Stimulated activated CD4-positive, alpha-beta T cell treated with anti-CD3 and anti-CD28 coated beads, Interleukin-12 subunit alpha, Interleukin-12 subunit beta, amount 100 ng/mL, for 24 hours (primary cell): ENCODE measurements at places on chromosomes 2 and 18.

GRCh38 chr2:48112911-48113680, 206.8 kb upstream of the FBXO11 start:
- DNase-seq, result no peak

GRCh38 chr2:111007757-111008688, 112.7 kb upstream of the BCL2L11 start:
- DNase-seq, result no peak

- DNase-seq, result no peak
These were observed 108.4 kb downstream of the ZEB2 start for GRCh38 chr2:144411473-144411872.

- no peak for DNase-seq
These were observed 74.9 kb upstream of the TAF1B start for GRCh38 chr2:9768388-9768787.

DNA sequence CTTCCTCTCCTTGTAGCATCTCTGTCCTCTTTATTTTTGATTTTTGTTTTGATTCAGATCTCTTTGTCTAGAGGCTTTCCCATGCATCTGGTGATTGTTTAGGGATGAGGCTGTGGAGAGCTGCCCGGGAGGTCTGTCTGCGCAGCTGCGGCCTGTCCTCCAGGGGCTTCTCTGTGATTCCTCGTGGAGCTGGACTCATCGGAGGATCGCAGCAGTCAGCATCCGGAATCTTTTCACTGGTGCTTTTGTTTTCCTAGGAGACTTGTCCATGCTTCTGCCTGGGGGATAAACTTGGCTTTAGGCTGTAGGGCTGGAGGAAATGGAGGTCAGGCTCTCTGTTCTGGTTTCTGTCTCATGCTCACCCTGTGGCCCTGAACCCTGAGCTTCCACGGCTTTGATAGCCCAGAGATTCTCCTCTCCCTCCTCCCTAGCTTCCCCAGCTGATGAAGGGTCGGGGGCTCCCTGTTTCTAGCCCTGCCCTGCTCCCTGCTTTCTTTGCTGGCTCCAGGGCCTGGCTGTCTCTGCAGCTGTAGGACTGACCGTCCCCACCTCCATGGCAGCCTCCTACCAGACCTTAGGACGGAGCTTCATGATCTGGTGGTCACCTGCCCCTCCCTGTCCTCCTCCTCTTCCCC, 35.5 kb downstream of the ZNF532 start:
- DNase-seq, result no peak

- DNase-seq, result no peak
These were observed 235.6 kb upstream of the EPHA4 start for GRCh38 chr2:221807706-221808105.

DNA sequence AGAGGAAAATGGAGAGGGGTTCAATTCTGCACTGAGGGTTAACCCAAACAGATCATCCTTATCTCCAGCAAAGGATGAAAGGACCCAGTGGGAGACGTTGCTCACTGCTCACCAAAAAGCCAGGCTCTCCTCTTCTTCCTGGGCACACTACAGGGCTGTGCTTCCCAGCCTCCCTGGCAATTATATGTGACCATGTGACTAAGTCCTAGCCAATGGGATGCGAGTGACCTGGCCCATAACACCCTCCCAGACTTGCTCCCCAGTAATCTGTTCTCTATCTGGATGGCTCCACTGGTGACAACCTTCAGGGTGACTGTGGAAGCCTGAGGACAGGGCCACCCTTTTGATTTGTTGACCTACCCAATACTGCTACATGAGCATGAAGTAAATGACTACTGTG, 10.9 kb upstream of the PRKCE start:
- DNase-seq, result no peak

DNA sequence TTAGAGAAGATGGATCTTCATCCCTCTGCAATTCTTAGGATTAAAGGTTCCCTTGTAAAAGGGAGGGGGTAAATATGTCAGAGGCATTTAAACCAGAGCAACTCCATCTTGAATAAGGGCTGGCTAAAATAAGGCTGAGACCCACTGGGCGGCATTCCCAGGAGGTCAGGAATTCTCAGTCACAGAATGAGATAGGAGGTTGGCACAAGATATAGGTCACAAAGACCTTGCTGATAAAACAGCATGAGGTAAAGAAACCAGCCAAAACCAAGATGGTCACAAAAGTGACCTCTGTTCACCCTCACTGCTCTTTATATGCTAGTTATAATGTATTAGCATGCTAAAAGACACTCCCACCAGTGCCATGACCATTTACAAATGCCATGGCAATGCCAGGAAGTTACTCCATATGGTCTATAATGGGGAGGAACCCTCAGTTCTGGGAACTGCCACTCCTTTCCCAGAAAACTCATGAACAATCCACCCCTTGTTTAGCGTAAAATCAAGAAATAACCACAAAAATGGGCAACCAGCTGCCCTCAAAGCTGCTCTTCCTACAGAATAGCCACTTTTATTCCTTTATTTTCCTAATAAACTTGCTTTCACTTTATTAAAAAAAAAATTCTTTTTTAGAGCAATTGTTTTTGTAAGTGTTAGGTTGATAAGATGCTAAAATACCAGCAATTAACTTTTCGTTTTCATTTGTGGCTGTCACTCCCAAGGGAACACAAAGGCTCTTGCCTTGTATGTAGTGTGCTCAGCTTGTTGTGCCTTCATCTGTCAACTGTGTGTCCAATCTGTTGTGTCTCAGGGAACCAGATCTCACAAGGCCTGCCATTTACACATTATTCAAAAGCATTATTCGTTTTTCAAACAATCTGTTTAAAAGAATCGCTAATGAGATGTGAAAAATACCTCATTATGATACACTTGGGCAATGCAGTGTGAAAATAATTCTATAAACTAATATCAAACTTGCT, 205.2 kb upstream of the RGPD4 start:
- DNase-seq, result no peak

DNA sequence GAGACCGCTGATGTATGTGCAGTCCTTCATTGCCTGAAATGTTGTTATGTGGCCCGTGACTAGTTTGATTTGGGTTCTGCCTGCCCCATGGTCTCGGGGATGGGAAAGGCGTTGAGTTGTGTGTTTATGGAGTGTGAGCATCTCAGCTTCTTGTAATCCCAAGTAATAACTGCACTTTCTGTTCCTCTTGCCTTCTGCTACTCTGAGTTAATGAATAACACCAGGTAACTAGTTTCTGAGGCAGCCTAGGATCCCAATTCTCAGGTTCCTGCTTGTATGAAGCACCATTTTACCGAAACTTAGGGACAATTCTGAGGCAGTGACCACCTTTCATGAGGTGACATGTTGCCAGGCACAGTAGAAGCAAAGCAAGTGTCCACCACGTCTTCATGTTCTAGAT, 170.0 kb downstream of the ALK start:
- DNase-seq, result no peak

GRCh38 chr2:25204190-25204838, 35.9 kb upstream of the POMC start:
- DNase-seq, result no peak

GRCh38 chr2:33131749-33132148, 185.0 kb downstream of the LTBP1 start:
- no peak for DNase-seq

DNA sequence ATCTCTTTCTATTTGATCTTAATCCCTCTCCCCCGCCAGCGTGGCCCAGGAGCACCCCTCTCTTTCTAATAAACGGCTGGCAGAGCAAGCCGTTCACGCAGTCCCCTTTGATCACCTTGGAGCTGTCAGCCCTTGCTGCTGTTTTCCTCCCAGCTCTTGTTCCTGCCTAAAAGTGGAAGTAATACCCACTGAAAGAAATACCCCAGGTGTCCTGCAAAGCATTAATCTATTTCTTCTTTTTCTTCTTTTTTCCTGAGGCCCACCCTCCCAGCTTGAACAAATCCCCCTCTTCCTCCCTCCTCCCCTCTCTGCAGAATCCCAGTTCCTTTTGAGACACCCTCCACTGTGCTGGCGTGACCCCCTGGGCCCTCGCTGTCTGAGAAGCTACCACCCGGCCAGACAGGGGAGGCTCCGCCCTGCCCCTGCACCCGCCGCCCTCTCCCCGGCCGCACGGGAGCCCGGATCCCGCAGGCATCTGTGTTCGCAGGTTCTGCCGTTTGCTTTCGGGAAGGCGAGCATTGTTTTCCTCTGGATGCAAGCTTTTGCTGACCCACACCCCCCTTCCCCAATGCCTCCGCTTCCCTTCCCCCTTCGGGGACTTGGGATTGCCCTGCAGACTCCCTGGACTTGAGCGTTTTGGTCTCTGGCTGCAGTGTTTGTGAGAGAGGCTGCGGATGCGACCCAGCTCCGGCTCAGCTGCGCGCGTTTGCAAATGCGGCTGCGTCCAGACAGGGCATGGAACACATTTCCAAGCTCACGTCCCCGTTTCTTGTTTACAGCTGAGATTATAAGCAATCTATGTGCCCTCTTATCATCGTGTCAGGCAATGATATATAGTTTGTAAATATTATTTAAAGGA, 631.5 kb downstream of the NYAP2 start:
- no peak for DNase-seq

GRCh38 chr18:71471963-71472725, 1072.0 kb downstream of the CBLN2 start:
- no peak for DNase-seq

- DNase-seq, result no peak
These were observed 130.5 kb upstream of the MGAT5 start for GRCh38 chr2:134123332-134123731.

GRCh38 chr2:6692819-6693218, 172.9 kb downstream of the CMPK2 start:
- no peak for DNase-seq

- no peak for DNase-seq
These were observed 8.5 kb upstream of the ST8SIA3 start for GRCh38 chr18:57343833-57344232.

DNA sequence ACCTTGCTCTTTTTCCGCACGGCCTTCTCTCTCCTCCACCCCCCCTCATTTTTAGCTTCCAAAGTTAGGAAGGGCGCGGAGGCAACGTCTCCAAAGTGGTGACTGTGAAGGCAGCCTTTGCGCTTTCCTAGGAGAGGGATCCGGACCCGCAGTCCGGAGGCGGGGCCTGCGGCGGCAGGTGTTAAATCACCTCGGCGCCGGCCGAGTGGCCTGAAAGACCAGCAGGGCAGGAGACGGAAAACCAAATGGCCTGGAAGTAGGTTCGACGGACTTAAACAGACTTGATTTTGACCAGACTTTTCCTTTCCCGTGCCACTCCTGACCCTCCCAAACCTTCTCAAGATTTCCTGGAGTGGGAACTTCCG, 615 bp downstream of the GORASP2 start:
- DNase-seq, result peak; percentile 29

GRCh38 chr2:234565842-234566619, 69.2 kb upstream of the ARL4C start:
- DNase-seq, result no peak

- no peak for DNase-seq
These were observed 472.7 kb downstream of the CMPK2 start for GRCh38 chr2:6392966-6393365.

DNA sequence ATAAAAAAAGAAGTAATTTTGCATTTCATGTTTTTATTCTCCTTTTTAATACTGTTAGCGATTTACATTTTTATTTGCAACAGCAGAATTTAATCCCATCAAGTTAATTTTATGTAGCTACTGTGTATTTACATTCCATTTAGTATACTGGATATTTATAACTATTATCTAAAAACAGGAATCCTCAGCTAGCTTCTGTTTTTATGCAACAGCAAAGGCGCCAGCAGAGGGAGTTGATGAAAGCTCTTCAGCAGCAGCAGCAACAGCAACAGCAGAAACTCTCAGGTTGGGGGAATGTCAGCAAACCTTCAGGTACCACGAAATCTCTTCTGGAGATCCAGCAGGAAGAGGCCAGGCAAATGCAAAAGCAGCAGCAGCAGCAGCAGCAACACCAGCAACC, 26.2 kb upstream of the SNORC start:
- no peak for DNase-seq

DNA sequence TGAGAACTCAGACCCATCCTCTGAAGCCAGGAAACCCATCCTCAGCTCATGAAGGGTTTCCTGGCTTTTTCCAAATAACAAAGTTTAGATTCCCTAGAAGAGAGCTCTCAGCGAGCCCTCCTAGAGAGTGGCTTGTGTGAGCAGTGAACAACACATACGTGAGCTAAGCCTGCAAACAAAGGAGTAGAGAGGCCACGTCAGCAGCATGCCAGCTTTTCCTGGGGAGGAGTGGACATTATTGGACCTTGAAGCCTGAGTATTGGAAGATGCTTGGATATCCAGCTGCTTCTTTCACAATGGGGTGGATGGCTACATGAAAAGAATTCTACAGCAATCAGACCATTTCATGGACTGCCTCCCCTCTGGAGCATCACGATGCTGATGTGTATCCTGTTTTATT, 21.1 kb downstream of the KIF5C start:
- no peak for DNase-seq

DNA sequence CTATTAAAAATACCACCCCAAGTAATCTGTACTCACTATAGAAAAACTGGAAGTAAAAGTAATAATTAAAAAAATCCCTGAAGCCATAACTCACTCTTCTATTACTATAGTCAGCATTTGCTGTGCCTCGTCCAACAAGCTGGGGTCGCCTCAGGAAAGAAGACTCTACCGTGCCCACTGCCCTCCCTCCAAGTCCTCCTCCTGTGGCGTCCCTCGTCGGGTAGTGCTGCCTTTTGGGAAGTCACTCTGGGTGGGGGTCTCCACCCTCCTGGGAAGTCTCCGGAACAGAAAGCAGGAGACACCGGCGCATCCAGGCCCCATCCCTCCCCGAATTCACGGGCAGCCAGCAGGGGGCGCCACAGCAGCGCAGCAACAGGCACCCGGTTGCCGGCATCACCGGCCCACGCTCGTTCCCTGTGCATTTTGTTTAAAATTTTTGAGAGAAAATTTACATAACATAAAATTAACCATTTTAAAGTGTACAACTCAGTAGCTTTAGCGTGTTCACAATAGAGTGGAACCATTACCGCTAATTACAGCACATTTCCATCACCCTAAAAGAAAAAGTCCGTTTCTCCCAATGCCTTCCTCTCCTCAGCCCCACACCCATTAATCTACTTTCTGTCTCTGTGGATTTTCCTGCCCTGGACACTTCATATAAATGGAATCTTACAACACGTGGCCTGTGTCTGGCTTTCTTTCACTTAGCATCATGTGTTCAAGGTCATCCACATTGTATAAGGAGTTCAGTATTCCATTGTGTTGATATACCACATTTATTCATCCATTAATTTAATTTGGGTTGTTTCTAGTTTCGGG, 62.2 kb downstream of the ADNP2 start:
- DNase-seq, result no peak

DNA sequence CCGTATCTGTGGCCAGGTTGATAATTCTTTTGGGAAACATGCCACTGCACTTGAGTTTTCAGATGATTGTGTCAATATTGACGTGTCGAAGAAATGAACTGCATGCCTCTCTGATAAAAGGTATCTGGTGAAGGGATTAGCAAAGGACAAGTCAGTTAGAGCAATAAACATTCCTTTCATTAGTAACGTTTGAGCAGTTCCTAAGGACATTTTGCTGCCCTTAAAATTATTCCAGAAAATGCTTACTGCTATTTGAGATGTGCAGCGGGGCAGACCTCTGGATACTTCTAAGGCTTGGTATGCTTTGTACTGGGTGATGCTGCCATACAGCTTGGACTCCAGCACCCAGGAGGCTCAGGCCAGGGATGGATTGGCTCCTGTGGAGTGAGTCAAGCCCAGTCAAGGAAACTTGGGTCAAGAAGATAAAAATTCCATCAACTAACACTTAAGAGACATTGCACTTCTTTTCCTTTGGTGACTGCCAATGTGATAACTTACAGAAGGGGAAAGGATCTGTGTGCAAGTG, 166.7 kb downstream of the FHOD3 start:
- no peak for DNase-seq
